ENCODE measurements at places on chromosomes 12 and 14.

- no peak for DNase-seq
These were observed 190.9 kb upstream of the RASSF8 start for GRCh38 chr12:25767606-25768005.

- DNase-seq: no peak
These were observed 160.0 kb upstream of the FBXO33 start for GRCh38 chr14:39592116-39592789.

DNA sequence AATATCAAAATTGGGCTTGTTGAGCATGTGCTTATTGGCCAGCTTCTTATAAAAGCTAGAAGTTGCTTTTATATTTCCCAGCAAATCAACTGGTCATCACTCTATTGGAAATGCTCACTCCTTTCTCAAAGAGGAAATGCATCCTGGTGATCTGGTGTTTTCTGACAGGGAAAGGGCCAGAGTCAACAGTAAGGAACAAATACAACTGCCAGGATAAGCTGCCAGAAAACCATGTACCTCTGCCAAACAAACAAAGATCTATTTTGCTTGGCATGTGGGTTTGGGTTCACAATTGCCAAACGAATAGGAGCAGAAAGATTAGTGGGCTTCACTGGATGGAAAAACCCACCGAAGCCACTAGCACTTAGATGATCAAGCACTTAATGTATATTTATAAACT lies 126.9 kb upstream of the PDZRN4 start:
- DNase-seq: no peak

DNA sequence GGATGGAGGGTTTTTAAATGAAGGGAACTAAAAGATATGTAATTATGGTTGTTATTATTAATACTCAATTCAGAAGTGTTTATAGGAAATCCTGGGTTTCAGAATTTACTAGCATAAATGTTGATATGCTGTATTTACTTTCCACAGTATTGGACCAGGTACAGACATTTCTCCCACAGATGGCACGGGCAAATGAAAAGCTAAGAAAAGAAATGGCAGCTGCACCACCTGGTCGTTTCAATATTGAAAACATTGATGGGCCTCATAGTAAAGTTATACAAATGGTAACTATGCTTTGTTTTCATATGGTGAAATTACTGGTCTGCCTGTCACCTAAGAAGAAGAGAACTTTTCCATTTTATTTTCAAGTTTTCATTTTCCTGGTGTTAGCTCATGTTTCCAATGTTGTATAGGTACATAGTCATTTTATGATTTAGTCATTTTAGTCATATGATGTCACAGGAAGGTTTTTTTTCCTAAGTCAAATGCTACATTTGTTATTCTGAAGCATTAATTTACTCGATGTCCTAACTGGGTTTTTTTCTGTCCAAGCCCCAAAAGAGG lies 5.5 kb downstream of the NOPCHAP1 start:
- no peak for DNase-seq

- DNase-seq: no peak
These were observed 218.6 kb upstream of the SYT1 start for GRCh38 chr12:78645956-78646355.

Data from stimulated activated CD4-positive, alpha-beta T cell treated with anti-CD3 and anti-CD28 coated beads, Interleukin-15, amount 100 ng/mL, for 1 hour (primary cell).